NCI-H1048 (cell line): ENCODE measurements at places on chromosomes 11 and 22.
A peak's percentile ranks its signal among the peaks of the same experiment; 100 is the strongest.

GRCh38 chr22:23527971-23528740, 51.9 kb downstream of the IGLL1 start:
- DNase-seq, result no peak

GRCh38 chr11:111957663-111958444, 20.7 kb downstream of the DIXDC1 start:
- no peak for DNase-seq

DNA sequence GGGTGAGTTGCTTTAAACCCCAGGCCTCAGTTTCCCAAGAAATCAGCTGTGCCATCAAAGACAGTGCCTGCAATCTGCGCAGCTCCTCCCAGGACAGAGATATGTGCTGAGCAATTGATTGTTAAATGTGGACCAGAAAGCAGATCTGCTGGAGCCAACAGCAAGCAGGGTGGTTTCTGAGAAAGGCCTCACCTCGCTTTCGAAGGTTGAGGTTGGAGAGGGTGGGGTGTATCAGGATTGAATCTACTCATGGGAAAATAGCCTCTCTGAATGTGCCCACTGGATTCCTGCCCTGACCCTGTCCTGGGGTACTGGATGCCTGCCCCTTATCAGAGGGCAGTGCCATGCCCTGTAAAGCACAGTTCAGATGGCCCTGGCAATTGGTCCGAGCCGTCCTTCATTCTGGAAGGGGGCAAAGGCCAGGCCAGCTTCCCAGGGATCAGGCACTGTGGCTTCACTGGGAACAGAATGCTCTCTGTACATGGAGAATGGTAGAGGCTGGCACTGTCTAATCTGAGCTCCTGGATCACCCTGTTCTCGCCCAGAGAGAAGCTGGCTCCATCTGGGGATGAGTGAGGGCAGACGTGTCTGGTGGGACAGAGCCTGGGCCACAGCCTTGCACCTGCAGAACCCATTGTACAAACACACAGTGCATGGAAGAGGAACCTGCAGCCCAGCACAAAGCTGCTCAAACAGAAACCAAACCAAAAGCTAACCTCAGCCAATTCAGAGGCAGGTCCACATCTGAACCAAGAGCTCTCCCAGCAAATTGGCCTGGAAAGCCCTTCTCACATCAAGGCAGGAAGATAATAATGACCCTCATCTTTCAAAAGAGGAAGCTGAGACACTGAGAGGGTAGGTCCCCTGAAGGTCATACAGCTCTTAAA, 15.2 kb downstream of the DHCR7 start:
- DNase-seq, result no peak

DNA sequence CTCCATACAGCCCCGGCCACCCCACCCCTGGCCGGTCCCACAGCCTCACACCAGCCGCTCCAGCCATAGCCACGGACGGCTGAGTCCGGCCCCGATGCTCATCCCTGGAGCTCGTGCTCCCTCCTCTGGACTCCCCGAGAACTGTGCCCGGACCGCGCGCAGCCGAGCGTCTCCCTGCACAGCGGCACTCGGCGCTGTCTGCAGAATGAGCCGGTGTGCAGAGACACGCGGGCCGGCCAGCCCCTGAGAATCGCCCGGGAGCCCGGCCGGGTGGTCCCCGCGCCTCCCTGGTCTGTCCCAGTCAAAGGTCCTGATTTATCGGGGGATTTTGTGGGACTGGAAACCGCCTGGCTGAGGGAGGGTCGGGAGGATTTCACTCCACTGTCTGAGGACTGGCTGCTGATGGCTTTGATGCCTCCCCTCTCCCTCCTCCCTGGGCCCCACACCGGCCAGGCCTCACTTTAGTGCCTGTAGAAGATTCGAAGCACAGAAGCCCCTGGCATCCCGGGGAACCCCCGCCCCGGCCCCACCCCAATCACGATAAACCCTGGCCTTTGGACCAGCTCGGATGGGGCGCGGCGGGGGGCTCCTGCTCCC, 102.7 kb downstream of the BRD1 start:
- peak; percentile 21 for DNase-seq

- DNase-seq, result no peak
These were observed 2.4 kb downstream of the CASP1 start for GRCh38 chr11:105032495-105032894.

DNA sequence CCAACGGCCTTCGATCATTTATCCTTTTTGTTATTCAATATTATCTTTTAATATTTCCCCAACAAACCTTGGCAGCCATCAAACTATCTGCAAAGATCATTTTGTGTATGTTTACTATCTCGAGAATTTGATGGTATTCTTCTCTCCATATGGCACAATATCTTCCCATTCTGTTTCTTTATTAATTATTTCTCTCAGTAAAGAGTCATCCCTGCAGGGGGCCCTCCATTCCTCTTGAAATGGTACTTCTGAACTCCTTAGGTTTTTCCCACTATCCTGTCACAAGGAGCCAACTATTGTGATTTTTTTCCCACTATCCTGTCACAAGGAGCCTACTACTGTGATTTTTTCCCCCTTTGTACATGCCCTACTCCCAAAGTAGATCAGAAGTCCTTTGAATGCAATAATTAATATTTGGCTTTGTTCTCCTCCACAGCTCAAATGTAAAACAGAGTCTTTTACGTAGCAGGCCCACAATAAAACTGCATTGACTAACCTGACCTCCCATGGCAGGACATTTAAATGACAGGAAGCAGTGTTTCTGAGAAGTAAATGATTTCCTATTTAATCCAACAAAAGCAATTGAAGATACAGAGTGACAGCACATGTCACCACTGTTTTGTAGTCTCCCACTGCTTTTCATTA, 43.3 kb downstream of the PDGFD start:
- no peak for DNase-seq

GRCh38 chr22:36673821-36674220, 29.7 kb downstream of the CACNG2 start:
- no peak for DNase-seq

DNA sequence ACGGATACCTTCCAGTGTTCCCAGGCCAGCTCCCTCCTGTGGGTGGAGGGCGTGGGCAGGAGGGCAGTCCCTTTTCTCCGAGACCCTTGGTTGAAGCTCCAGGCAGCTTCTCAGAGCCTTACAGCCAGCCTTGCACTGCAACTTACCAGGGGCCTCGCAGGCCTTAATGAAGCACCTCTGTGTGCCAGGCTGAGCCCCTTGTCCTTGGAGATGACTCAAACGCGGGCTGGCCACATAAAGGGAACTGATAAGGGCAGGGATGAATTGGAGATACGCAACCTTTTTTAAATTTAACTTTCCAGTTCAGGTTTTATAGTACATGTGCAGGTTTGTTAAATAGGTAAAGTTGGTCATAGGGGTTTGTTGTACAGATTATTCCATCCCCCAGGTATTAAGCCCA, 72.7 kb downstream of the WNT7B start:
- DNase-seq, result no peak

- DNase-seq, result peak; percentile 48
These were observed at the start of gene PDE3B for GRCh38 chr11:14643697-14644225. TSS of gene PDE3B (plus strand) at chr11:14643804. CDS start at chr11:14644076, 272 bp downstream.

DNA sequence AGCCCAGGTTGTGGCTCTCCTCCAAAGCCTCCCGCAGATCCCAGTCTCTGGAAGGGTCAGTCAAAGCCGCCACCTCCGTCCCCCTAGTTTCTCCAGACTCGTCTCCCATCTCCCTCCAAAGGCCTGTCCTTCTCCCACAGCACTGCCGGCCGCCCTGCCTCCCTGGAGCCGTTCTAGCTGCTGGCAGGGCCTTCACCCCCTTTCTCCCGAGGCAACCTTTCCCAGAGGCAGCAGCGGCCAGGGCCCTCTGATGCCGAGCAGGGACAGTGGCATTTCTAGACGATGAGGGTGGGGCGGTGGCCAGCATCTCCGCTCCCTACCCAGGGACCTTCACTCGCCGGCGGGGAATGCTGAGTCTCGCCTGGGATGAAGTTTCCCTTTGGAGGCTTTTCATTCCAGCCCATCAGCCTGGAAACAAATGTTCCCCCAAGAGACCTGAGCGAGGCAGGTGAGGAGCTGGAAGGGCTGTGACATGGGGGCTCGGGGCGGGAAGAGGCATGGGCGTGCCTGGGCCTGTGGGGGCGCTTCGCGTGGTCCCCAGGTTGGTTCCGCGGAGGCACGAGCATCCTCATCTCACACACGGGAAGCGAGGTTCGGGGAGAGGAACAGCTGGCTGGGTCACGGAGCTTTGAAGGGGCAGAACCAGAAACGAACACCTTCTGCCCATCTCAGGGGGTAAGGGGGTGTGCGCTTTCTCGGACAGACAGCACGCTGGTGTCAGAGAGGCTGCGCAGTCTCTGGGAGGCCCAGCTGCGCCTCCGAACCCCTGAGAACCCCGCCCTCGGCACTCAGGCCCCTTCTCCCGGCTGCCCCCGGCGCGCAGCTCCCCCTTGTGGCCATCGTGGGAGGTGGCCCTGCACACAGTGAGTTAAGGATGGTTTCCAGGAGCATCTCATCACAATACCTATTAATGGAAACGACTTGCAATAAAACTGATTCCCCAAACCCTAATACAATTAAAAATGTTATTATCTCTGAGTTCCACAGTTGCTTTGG, 18.1 kb upstream of the KLHL35 start:
- no peak for DNase-seq

DNA sequence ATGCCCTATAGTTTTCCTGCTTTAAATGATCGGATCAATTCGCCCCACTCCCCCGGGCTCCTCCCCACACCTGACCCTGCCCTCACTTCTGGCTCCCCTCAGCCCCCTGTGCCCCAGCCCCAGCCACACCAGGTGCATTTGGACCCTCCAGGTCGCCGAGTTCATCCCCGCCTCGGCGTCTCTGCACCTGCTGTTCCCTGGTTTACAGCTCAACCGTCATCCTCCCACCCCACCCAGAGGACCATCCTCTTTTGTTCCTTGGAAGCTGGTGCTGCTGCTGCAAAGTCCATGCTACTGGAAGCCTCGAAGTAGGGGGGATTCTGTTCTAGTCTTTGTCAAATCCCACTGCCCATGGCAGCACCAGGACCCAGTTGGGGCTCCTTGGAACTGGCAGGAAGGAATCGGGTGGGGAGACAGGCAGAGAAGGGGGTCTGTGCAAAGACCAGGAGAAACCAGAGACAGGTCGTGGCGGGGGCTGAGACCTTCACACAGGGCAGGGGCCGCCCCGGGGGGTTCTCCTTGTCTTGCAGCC, 4.5 kb upstream of the MUC5B start:
- DNase-seq, result no peak

GRCh38 chr11:32615422-32615821, 31.8 kb downstream of the EIF3M start:
- DNase-seq, result no peak
